ENCODE measurements at places on chromosomes 6 and 20.

DNA sequence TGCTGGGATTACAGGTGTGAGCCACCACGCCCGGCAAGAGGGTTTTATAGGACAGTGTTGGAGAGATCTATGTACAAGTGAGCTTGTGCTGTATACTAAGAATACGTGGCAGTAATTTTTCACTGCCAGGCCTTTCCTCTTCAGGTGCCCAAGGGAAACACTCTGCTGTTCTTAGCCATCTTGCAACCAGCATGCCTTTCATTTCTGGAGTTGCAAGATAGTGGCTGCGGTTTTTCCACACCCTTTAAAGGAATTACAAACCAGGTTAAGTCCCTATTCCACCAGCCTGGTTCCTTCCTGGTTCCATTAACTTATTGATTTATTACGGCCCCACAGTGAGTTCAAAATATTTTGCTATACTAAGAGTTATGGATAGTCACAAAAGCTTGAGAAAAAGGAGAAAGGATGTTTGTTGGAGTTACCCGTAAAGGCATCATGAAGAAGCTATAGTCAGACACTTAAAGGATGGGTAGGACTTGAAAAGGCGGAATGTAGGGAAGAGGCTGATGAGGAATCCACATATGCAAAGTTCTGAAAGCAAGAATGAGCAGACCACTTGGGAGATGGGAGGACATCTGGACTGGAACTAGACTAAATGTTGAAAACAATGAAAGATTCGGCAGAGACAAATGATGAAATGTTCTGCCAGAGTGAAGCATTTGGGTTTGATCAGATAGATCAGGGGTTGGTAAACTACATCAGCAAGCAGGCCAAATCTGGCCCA, 61.4 kb upstream of the ASIP start:
- no peak for DNase-seq

GRCh38 chr6:84979541-84979940, 215.1 kb upstream of the TBX18 start:
- DNase-seq, result no peak

- no peak for DNase-seq
Observed at GRCh38 chr6:168671028-168671862, 230.3 kb downstream of the SMOC2 start.

GRCh38 chr6:13761361-13762036, 49.9 kb upstream of the RANBP9 start:
- no peak for DNase-seq

DNA sequence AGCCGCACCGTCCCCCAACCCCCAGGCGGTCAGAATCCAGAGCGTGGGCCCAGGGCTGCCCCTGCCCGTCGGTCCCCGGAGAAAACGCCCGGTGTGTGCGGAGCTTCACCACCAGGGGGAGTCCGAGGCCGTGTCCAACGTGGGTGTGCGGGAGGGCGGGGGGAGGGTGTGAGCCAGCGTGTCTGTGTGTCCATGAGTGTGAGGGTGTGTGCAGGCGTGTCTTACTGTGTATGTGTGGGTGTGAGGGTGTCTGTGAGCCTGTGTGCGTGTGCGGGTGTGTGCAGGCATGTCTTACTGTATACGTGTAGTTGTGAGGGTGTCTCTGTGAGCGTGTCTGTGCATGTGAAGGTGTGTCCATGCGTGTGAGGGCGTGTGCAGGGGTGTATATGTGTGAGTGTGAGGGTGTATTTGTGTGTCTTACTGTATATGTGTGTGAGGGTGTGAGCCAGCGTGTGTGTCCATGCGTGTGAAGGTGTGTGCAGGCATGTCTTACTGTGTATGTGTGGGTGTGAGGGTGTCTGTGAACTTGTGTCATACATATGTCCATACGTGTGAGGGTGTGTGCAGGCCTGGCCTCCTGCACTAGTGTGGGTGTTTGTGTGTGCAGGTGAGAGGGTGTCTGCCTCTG, 24.6 kb upstream of the GATA5 start:
- DNase-seq, result peak; percentile 59

DNA sequence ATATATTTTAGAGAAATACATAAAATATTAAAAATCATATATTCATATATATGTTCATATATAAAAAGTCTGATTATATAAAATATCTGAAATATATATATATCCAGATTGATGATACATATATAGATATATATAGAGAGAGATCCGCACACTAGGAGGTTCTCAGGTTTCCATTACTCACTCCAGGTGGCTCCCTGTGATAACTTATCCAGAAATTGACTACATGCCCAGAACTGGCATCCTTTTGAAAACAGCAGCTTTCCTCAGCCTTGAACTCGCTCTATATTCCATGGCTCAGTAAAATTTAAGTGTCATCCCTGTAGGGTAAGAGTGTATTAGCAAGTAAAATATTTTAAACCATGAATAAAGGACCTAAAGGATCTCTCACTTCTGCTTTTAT, 206.8 kb downstream of the TINAG start:
- DNase-seq, result no peak

DNA sequence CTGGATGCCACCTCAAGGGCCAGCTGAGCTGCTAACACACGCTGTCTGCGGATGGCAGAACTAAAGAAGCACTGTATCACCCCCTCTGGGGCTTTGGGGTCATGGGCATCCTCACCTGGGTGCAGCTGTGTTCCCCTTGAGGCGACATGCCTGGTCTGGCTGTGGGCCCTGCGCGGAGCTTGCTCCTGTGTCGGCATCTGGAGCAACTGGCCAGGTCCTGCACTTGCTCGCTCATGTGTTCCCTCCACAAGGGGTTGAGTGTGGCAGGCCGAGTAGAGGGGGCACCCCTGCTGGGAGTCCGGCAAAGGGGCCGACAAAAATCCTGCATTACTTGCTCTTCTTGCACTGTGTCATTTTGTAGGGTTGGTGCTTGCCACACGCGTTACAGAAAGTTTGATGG, 189.0 kb downstream of the CDKAL1 start:
- DNase-seq, result no peak
